ENCODE measurements at places on chromosomes 2 and 18. TPM values are rescaled to one million over a fixed set of nuclear protein-coding genes. Genes with fewer than 3 reads are reported as not detected.

GRCh38 chr2:176038694-176039093 lies 36.6 kb upstream of the LNPK start:
- DNase-seq, result no peak
- H3K4me3 ChIP-seq, result no peak overlapping the region
- no peaks in the 10 kb centered on the region for H3K4me1 ChIP-seq
- no peak overlapping the region for H3K27ac ChIP-seq
- H3K36me3 ChIP-seq, result no peaks in the 10 kb centered on the region
- H3K27me3 ChIP-seq, result peaks cover 20% of the 10 kb centered on the region

DNA sequence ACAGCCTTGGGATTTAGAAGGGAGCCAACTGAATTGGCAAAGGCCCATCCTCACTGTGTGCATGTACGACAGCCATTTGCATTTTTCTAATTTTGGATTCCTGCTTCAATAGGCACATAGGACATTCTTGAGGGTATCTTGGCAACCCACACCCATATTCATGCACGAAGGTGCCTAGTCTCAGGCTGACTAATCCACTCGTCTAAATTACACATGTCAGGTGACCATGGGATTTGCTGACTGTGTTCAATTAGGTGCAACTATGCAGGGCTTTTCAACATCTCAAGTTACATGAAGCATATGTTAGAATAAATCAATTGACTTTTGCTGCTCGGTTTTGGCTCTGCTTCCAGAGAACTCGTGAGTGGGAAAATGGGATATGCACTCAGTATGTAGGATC lies 249.7 kb downstream of the SP3 start:
- H3K36me3 ChIP-seq, result no peaks in the 10 kb centered on the region
- no peak overlapping the region for H3K27ac ChIP-seq
- peaks cover 8% of the 10 kb centered on the region for H3K27me3 ChIP-seq
- no peaks in the 10 kb centered on the region for H3K4me1 ChIP-seq
- DNase-seq, result no peak
- no peak overlapping the region for H3K4me3 ChIP-seq

The FHOD3 gene
- total RNA-seq, result 3.8 TPM

- no peaks in the 10 kb centered on the region for H3K27me3 ChIP-seq
- no peak for DNase-seq
- H3K36me3 ChIP-seq, result no peaks in the 10 kb centered on the region
- H3K27ac ChIP-seq, result no peak overlapping the region
- H3K4me3 ChIP-seq, result no peak overlapping the region
Observed at GRCh38 chr2:44616667-44617155, 255.0 kb downstream of the CAMKMT start.

DNA sequence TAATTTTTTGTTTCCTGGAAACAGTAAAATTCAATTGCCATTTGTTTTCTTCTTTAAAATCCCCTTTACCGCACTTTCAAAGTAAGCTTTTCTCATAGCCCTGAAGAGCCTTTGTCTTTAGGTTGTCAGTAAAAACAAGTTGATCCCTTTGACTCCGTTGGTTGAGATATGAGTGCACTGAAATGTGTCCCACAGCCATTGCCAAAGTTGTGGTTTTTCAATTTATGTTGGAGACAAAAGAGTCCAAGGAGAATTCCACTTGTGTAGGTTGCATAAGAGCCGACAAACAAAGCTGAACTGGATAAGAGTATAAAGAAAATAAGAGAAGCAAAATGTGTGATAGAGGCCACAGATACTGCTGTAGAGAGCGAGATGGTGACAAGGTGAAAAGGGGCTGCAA lies 26.1 kb upstream of the HNMT start:
- H3K27ac ChIP-seq, result no peak overlapping the region
- no peaks in the 10 kb centered on the region for H3K36me3 ChIP-seq
- H3K4me1 ChIP-seq, result peaks cover 40% of the 10 kb centered on the region
- no peaks in the 10 kb centered on the region for H3K27me3 ChIP-seq

The MC5R gene
- not detected for total RNA-seq

DNA sequence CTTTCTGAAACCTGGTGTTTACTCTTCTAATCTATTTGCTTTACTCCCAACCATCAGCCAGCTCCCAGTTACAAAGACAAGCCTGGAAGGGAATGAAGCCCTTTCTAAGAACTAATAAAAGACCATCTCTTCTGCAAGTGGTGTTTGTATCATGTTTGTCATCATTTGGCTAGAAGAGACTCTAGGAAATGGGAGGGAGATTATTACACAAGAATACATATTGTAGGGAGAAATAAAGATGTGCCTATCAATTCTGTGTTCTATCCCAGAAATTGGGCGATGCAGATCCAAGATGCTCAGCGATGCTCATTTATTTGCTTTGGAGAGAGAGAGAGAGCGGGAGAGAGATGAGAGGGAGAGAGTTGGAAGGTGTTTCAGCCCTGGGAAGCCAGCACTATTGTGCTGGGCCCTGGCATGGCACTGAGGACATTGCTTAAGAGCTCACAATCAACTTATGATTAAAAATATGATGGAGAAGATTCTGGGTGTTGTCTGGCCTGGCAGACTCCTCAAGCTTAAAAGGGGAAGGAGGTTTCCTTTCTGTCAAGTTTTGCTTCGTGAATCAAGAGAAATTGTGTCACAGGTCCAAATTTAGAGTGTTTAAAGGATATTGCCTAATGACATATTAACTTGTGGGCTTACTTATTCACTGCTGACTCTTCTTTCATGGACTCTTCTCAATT lies 41.8 kb upstream of the AFF3 start:
- peaks cover 29% of the 10 kb centered on the region for H3K27me3 ChIP-seq
- H3K36me3 ChIP-seq, result no peaks in the 10 kb centered on the region
- DNase-seq, result no peak
- peaks cover 30% of the 10 kb centered on the region for H3K4me1 ChIP-seq
- no peak overlapping the region for H3K4me3 ChIP-seq

GRCh38 chr2:54723996-54724559 lies 616 bp downstream of the EML6 start:
- H3K4me3 ChIP-seq, result peak overlapping the region; percentile 96
- peak overlapping the region; percentile 63 for H3K27ac ChIP-seq
- H3K36me3 ChIP-seq, result no peaks in the 10 kb centered on the region
- H3K27me3 ChIP-seq, result peaks cover 78% of the 10 kb centered on the region
- peaks cover 9% of the 10 kb centered on the region for H3K4me1 ChIP-seq
- DNase-seq, result no peak

DNA sequence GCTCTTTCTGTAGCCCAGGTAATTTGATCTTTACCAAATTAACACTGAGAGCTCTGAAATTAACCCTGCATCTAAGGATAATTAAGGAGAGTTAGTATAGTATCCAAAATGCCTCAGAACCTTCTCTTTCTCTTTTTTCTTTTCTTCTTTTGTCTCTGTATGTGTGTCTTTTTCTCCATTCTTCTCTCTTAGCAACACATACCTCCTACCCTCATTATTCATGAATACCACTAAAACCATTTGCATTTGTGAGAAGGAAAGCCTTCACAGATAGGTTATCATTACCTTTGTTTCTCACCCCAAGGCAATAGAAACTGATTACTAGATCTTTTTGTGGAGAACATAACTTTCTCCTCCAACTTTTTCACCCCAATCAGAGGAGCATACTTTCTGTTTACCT lies 376.5 kb upstream of the NXPH2 start:
- no peak for DNase-seq
- H3K36me3 ChIP-seq, result no peaks in the 10 kb centered on the region
- no peak overlapping the region for H3K27ac ChIP-seq
- H3K4me1 ChIP-seq, result no peaks in the 10 kb centered on the region
- no peaks in the 10 kb centered on the region for H3K27me3 ChIP-seq
- H3K4me3 ChIP-seq, result no peak overlapping the region

DNA sequence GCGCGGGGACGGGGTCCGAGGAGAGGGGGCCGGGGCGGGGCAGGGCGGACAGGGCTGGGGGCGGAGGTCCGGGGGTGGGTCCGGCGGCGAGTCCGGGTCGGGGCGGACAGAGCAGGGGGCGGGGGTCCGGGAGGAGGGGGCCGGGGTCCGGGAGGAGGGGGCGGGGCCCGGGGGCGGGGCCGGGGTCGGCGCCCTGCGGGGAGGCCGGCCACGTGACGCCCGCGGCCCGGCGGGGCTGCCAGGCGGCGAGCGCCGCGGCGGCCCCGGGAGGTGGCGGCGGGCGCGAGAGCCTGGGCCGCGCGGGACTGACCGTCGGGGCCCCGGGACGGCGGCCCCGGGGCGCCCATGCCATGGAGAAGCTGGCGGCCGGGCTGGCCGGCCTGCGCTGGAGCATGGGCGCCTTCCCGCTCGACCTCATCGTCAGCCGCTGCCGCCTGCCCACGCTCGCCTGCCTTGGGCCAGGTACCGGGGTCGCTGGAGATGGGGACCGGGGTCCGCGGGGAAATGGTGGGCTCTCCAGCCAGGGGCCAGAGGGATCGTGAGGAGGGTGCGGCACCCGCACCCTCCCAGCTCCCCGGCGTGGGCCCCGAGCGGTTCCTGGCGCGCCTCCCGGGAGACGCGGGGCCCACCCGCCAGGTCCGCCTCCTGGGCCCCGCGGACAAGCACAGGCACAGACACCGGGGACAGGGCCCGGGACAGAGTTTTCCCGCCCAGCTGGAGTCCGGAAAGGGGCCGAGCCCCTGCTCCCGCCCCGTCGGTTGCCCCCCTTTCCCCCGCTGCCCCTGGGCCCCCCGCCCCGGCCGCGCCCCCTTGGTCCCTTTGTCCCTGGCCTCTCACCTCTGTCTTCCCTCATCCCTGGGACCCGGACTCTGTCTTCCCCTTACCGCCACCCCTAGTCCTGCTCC lies at the start of gene GAREM2:
GAREM2 (plus strand) TSS at position 218 of the 905 bp plus-strand sequence; CDS start at position 351, 133 bp downstream.
- peaks cover 27% of the 10 kb centered on the region for H3K27me3 ChIP-seq
- H3K4me1 ChIP-seq, result peaks cover 22% of the 10 kb centered on the region
- H3K36me3 ChIP-seq, result no peaks in the 10 kb centered on the region
- H3K4me3 ChIP-seq, result peak within 1 kb of the TSS; percentile 88
- H3K27ac ChIP-seq, result peak within 1 kb of the TSS; percentile 34

The ACMSD gene
- not detected for total RNA-seq

All from type B pancreatic cell (in vitro differentiated cells).